Dermis blood vessel endothelial cell (primary cell): ENCODE measurements at places on chromosomes 16 and 17. TPM values are rescaled to one million over a fixed set of nuclear protein-coding genes. Genes with fewer than 3 reads are reported as not detected.

KRT20 gene
- not detected in 2 replicates for total RNA-seq

DNA sequence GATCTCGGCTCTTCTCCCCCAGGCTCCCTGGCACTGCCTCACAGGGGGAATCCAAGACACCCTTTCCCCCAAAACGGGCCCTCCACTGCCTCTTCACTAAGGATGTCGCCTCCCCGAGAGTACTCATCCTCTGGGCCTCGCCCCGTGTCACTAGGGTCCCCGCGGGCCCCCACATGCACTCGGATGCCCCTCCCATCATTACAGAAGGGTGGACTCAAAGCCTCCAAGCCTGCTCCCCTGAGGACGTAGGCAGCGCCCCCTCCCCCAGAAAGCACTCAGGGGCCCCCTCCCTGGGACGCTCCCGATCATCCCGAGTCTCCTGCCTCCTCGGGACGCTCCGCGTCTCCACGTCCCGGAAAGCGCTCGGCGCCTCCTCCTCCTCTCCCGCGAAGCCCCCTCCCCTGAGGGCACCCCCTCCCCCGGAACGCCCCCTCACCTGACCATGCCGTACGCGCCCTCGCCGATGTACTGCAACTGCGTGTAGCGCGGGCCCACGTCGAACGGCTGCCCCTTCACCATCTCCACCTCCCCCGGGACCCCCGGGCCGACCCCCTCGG is 338 bp downstream of the MAPK3 start:
- peak; percentile 42 for DNase-seq

- DNase-seq = no peak
These were observed 2.7 kb downstream of the HS3ST3B1 start for GRCh38 chr17:14303343-14304221.

HSF4 gene
- total RNA-seq = 0.65 and 2.0 TPM in 2 replicates

KRT36 gene
- total RNA-seq = 0.14 and 0.17 TPM in 2 replicates

DNA sequence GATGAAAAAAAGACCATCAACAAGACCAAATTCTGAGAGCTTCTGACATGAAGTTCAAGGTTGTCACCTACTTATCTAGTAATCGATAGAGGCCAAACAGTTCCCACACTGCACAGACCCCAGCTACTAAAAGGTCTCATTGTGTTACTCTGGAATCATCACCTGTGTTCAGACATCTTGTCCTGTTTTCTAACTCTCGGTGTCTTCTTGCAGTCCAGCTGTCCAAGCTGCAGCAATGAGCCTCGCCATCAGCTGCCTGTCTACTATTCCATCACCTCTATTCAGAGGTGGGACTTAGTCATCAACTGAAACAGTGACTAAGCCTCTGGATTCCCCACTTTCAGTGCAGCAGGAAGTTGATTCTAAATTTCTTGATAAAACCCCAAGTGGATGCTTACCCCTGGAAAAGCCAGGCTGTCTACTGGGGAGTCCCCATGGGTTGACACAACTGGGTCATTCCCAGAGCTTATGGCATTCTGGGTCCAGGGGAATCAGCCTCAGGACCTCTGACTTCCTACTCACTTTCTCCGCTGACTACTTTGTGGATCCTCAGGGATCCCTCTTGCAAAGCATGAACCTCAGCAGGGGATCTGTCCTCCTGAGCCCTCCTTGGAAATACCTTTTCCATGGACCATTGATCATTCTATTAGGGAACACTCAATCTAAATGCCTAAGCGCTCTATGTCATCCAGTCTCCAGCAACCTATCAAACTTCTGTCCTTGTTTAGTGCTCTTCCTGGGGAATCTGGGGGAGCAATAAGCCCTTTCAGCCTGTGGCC is 46.5 kb downstream of the HNF1B start:
- no peak for DNase-seq

GNAO1 gene
- under 0.01 TPM in 1 of 2 replicates, not detected in the other for total RNA-seq

NSF gene
- total RNA-seq = 40.2 and 55.7 TPM in 2 replicates

KRTAP9-2 gene
- total RNA-seq = not detected in 2 replicates

STX1B gene
- 0.51 and 0.70 TPM in 2 replicates for total RNA-seq

DNA sequence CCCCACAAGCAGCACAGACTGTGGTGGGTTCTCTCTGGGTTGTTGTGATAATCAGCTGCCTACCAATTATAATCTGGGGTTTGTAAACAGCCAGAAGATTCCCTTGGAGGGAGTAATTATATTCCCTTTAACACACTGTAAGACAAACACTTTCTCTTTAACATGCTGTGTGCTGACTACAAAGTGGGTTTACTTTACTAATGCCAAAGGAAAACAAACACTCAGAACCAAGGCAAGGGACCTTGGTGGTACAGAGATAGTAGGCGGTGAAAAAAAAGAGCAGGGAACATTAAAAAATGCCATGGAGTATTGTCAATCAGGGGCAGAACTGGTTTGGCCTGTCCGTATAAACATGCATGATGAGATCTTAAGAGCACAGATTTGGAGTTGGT is 3.0 kb upstream of the VAT1L start:
- no peak for DNase-seq

GRCh38 chr17:2302778-2303203 is 794 bp downstream of the SMG6 start:
- DNase-seq = no peak

- no peak for DNase-seq
These were observed 29.9 kb upstream of the CHMP6 start for GRCh38 chr17:80961541-80962330.

C16orf86 gene
- 3.7 and 3.9 TPM in 2 replicates for total RNA-seq

DNA sequence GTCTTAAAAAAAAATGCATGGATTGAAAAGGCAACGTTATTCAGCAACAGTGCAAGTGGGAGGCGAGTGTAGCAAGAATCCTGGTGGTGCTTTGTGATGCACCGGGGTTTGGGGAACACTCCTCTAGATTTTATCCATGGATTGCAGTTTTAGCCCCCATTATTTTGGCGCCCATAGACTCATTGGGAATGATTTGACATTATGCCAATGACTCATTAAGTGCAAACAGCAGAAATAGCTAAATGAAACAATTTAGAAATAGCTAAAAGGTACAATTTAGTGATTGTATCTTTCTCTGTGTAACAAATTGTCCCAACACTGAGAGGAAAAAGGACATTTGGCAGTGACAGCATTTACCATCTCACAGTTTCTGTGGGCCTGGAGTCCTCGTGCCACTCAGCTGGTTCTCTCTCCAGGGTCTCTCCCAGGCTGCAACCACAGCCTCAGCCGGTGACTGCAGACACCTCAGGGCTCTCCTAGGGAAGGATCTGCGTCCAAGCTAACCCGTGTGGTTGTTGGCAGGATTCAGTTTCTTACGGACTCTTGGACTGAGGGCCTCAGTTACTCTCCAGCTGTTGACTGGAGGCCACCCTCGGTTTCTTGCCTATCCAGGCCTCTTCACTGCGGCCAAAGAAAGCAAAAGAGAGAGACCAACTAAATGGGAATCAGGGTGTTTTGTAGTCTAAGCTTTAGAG is 398.7 kb downstream of the SNX29 start:
- DNase-seq = no peak
